Colonic mucosa (tissue), 4 donors: ENCODE measurements at places on chromosomes 12 and 14.

DNA sequence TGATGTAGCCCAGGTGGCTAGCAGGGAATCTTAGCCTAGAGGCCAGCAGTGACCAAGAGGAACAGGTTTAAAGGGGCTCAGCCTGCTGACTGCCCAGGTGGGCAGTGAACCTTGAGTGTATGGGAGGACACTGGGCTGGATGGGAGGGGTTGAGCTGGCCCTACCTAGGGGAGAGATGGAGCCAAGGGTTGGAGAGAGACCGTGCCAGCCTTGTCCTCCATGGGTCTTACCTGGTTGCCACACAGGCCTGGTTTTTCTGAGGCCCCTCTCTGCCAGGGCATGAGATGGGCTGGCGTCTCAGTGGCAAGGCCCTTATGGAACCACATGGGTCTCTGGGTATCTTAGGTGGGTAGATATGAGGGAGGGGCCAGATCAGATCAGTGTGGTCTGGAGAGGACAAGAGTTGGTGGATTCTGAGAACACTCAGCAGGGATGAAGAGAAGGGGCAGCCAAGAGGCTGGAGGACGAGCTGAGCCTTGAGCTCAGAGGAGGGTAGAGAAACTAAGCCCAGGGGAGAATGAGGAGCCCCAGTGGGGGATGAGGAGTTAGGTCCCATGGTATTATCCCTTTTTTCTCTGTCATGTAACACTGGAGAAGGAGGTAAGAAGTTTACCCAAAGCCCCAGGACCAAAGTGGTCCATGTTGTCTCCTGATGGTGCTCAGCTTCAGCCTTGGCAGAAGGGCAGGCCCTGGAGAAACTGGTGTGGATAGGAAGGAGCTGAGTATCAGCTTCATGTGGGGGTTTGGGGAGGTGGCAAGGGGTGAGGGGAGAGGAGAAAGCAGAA lies 3.7 kb downstream of the GZMB start:
- DNase-seq, result no peak

GRCh38 chr14:74695406-74695805 lies 17.5 kb downstream of the AREL1 start:
- DNase-seq, result no peak

DNA sequence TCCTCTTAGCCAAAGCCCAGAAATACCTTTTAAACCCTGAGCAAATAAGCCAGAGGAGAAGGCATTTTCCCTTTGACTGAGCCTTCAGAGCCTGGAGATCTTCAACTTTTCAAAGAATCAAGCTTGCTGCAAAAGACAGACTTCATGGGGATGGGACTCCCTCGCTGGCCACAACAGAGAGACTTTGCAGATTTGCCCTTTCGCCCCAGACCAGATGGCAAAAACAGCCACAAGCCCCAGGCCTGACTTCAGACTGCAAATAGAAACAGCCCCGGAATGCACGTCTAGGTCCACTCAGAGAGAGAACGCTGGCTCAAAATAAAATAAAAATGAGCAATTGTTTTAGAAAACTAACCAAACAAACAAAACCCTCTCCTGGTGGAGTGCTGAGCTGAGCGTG lies 114.6 kb upstream of the MED13L start:
- DNase-seq, result no peak

DNA sequence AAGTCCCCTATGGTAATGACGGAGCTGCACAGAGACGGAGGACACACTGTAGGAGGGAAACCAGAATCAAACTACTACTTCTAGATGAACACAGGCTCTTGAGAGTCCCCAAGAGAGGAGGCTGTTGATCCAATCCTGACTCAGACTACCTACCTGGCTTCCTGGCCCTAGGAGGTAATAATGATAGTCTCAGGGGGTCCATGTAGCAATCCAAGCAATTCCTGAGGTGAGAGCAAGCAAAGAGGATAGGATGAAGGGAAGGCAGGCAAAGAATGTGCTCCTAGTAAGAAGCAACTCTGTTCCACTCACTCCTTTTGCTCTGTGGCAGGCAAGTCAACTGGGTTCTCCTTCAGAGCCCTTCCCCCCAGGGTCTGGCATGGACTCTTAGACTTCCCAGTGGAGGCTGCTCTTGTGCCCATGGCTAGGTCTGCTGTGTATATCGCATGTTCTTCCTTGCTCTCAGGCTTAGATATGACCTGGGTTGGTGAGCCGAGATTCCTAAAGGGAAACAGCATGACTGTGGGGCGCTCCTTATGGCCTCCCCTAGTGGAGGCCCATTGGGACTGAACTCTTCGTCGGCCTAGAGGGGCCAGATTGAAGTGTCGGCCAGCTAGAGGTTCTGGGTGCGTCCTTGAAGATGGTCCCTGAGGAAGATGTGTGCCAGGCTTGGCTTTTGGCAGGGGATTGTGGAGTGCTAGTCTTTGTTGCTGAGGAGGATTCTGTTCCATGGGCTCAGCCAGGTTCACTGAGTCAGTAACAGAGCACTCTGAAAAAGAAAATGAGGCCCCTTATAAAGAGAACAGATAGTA lies 2.1 kb downstream of the TINF2 start:
- DNase-seq, result no peak

GRCh38 chr12:87756111-87756510 lies 273.1 kb downstream of the C12orf50 start:
- DNase-seq, result no peak

GRCh38 chr14:103194256-103195045 lies 71.2 kb downstream of the TNFAIP2 start:
- DNase-seq, result no peak
